Psoas muscle (tissue), 8 donors: ENCODE measurements at places on chromosomes 7 and 10.

GRCh38 chr7:151727579-151728285 is 149.2 kb downstream of the PRKAG2 start:
- no peaks in the 10 kb centered on the region for H3K36me3 ChIP-seq
- peaks cover 19% of the 10 kb centered on the region for H3K4me1 ChIP-seq

GRCh38 chr10:77004917-77005564 is 632.6 kb downstream of the KCNMA1 start:
- no peaks in the 10 kb centered on the region for H3K36me3 ChIP-seq
- DNase-seq = no peak
- H3K27me3 ChIP-seq = no peaks in the 10 kb centered on the region
- no peak overlapping the region for H3K4me3 ChIP-seq

DNA sequence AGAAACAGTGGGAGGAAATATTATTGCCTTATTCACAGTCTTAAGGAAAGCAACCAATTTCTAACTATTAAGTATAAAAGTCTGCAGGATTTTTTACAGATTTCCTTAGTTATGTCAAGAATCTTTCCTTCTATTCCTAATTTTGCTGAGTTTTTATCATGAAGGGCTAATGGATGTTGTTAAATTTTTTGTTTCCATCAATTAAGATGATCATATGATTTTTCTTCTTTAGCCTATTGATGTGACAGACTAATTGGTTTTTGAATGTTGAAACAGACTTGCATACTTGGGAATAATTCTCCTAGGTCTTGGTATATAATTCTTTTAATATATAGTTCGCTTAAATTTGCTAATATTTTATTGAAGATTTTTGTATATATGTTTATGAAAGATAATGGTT is 569.1 kb upstream of the KCND2 start:
- no peak overlapping the region for H3K27ac ChIP-seq
- no peaks in the 10 kb centered on the region for H3K36me3 ChIP-seq
- no peaks in the 10 kb centered on the region for H3K27me3 ChIP-seq
- H3K4me3 ChIP-seq = no peak overlapping the region
- no peak for DNase-seq

DNA sequence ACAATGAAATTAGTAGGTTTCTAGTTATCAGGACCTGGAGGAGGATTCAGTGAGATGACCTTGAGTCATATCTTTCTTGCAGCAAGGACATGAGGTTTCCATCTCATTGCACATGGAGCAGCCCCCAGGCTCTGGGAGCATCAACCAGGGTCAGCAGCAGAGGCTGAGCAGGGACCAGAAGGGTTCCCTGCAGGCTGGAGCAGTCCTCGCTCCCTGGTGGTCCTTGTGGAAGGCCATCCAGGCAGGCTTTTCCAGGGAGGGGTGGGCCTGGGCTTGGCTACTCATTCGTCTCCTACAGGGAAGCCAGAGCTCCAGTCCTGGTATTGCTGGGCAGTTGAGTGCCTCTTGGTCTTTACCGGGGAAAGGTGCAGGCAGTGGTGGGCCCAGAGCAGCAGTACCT is 587.5 kb downstream of the GLRX3 start:
- H3K27ac ChIP-seq = no peak overlapping the region
- H3K4me3 ChIP-seq = no peak overlapping the region
- H3K36me3 ChIP-seq = no peaks in the 10 kb centered on the region
- H3K27me3 ChIP-seq = peaks cover 7% of the 10 kb centered on the region
- H3K4me1 ChIP-seq = no peaks in the 10 kb centered on the region
- no peak for DNase-seq

- no peak overlapping the region for H3K4me3 ChIP-seq
- no peaks in the 10 kb centered on the region for H3K4me1 ChIP-seq
- H3K27ac ChIP-seq = no peak overlapping the region
- H3K36me3 ChIP-seq = no peaks in the 10 kb centered on the region
- no peak for DNase-seq
These were observed 13.6 kb downstream of the C10orf67 start for GRCh38 chr10:23330948-23331347.

DNA sequence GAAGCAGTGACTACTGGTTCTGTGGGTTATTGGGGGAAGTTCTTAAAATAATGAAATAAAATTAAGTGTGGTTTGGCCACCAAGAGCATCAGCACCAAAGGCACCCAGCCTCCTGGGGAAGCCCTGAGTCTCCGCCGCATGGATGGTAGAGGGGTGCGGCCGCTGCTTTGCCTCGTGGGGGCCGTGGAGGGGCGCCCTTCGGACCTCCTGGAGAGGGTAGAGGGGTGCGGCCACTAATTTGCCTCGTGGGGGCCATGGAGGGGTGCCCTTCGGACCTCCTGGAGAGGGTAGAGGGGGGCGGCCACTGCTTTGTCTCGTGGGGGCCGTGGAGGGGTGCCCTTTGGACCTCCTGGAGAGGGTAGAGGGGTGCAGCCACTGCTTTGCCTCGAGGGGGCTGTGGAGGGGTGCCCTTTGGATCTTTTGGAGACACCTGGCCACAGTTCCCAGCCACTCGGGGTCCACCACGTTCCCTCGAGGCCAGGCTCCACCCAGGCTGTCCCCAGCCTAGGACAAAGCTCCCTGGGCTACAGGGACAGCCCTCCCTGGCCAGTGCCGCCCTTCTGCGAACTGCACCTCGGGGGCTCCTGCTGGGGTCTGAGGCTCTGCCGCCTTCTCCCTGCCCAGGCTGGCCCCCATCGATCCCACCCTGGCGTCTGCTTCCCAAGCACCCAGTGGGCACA is 535.1 kb downstream of the PTPRN2 start:
- H3K4me1 ChIP-seq = no peaks in the 10 kb centered on the region
- H3K27ac ChIP-seq = no peak overlapping the region
- H3K4me3 ChIP-seq = no peak overlapping the region
- DNase-seq = no peak
- no peaks in the 10 kb centered on the region for H3K36me3 ChIP-seq

DNA sequence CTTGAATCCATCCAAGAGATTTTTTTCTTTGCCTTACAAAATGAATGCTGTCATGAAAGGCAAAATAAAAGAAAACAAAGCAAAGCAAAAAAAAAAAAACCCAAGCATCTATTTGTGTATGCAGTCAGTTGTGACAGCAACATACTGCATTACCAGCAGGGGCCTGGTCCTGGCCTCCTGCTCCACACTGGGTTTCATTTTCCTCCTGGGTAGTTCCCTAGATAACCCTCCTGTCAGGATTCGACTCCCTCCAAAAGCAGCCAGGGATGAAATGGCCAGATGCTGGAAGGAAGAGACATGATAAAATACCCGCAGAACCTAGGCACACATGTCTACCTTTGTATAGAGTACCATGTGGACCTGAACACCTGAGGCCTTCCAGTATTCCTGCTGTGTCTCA is 148.6 kb downstream of the NRCAM start:
- no peak overlapping the region for H3K27ac ChIP-seq
- no peak for DNase-seq
- no peaks in the 10 kb centered on the region for H3K27me3 ChIP-seq
- H3K4me3 ChIP-seq = no peak overlapping the region

GRCh38 chr10:29011516-29011915 is 277.4 kb upstream of the LYZL1 start:
- H3K27ac ChIP-seq = no peak overlapping the region
- H3K36me3 ChIP-seq = no peaks in the 10 kb centered on the region
- no peak overlapping the region for H3K4me3 ChIP-seq
- DNase-seq = no peak
- H3K4me1 ChIP-seq = no peaks in the 10 kb centered on the region

- no peaks in the 10 kb centered on the region for H3K36me3 ChIP-seq
- DNase-seq = no peak
- no peak overlapping the region for H3K27ac ChIP-seq
- H3K4me1 ChIP-seq = no peaks in the 10 kb centered on the region
- no peak overlapping the region for H3K4me3 ChIP-seq
These were observed 91.9 kb downstream of the MYL10 start for GRCh38 chr7:101537205-101537604.

- no peaks in the 10 kb centered on the region for H3K36me3 ChIP-seq
- H3K4me3 ChIP-seq = no peak overlapping the region
- H3K27me3 ChIP-seq = no peaks in the 10 kb centered on the region
These were observed 142.1 kb upstream of the LANCL2 start for GRCh38 chr7:55223023-55223422.

GRCh38 chr7:4468320-4469102 is 213.6 kb upstream of the FOXK1 start:
- H3K4me3 ChIP-seq = no peak overlapping the region
- H3K27ac ChIP-seq = no peak overlapping the region
- no peaks in the 10 kb centered on the region for H3K36me3 ChIP-seq
- DNase-seq = no peak
- H3K4me1 ChIP-seq = no peaks in the 10 kb centered on the region

DNA sequence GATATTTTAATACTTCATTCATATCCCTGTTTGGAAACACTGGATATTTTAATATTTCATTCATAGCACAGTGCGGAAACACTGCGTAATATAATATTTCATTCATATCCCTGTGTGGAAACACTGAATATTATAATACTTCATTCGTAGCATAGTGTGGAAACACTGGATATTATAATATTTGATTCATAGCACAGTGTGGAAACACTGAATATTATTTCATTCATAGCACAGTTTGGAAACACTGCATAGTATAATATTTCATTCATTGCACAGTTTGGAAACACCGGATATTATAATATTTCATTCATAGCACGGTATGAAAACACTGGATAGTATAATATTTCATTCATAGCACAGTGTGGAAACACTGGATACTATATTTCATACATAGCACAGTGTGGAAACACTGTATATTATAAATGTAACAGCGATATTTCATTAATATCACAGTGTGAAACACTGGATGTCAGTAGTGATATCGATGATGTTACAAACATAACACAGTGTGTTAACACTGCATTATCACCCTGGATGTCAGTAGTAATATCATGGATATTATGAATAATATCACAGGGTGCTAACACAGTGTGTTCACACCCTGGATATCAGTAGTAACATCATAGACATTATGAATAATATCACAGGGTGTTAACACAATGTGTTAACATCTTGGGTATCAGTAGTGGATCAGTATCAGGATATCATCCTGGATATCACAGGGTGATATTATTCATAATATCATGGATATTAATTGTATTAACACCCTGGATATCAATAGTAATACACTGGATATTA is 2.9 kb upstream of the TMEM225B start:
- H3K27ac ChIP-seq = no peak overlapping the region
- no peaks in the 10 kb centered on the region for H3K27me3 ChIP-seq
- no peaks in the 10 kb centered on the region for H3K36me3 ChIP-seq
- no peaks in the 10 kb centered on the region for H3K4me1 ChIP-seq
- DNase-seq = no peak

- no peaks in the 10 kb centered on the region for H3K36me3 ChIP-seq
- H3K4me3 ChIP-seq = no peak overlapping the region
- H3K4me1 ChIP-seq = no peaks in the 10 kb centered on the region
- DNase-seq = no peak
- H3K27ac ChIP-seq = no peak overlapping the region
- no peaks in the 10 kb centered on the region for H3K27me3 ChIP-seq
These were observed 115.7 kb downstream of the PRKAG2 start for GRCh38 chr7:151761231-151761630.
